ENCODE measurements at places on chromosomes 1 and 21.
A peak's percentile ranks its signal among the peaks of the same experiment; 100 is the strongest.

- no peak for DNase-seq
Observed at GRCh38 chr1:150829751-150830150, 21.7 kb upstream of the CTSK start.

- no peak for DNase-seq
Observed at GRCh38 chr1:1974834-1975233, 28.8 kb downstream of the CFAP74 start.

DNA sequence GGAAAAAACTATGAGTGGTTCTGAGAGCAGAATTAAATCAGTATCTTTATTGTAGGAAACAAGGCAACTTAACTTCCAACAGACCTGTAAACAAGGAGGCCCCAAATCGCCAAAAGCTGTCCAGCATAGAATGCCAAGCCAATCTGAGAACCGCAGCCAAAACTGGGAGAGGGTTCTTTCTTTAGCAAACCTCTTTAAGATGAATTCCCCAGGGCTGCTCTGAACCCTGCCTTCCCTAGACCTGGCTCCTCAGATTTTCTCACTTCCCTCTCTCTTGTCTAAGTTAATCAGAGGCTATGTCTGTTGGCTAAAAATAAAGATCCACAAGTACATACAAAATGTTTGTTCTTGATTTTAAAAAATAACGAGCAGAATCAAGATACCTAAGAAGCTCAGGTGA is 141.4 kb downstream of the SMYD3 start:
- DNase-seq: no peak

- DNase-seq: no peak
Observed at GRCh38 chr1:92461364-92462097, 25.2 kb downstream of the GFI1 start.

DNA sequence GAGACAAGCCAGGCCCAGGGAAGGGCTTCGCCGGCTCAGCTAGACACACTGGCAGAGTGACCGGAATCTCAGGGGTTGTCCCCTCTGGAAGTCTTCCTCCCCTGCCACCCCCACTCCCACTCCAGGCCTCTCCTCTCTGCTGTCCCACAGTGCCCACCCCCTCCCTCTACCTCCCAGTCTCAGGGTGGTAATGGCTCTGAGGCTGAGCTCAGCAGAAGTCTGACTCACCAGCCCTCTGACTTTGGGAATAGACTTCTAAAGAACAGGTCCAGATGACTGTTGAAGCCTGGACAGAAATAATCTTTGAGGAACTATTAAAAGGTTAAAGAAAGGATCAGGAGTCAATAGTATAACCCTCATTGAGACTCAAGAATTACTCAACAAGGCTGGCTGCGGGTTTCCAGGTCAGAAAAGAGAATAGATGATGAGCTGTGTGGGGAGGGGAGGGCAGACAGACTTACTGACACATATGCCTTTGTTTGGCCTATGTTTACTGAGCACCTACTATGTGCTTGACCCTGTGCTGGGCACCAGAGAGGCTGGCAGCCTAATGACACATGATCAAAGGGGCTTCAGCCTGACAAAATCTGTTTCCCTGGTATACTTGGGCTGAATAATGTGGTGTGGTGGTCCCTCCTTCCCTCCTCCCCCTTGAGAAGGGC is 8.2 kb downstream of the HCRTR1 start:
- DNase-seq: no peak

- no peak for DNase-seq
Observed at GRCh38 chr1:76826072-76826845, 41.0 kb upstream of the ST6GALNAC5 start.

DNA sequence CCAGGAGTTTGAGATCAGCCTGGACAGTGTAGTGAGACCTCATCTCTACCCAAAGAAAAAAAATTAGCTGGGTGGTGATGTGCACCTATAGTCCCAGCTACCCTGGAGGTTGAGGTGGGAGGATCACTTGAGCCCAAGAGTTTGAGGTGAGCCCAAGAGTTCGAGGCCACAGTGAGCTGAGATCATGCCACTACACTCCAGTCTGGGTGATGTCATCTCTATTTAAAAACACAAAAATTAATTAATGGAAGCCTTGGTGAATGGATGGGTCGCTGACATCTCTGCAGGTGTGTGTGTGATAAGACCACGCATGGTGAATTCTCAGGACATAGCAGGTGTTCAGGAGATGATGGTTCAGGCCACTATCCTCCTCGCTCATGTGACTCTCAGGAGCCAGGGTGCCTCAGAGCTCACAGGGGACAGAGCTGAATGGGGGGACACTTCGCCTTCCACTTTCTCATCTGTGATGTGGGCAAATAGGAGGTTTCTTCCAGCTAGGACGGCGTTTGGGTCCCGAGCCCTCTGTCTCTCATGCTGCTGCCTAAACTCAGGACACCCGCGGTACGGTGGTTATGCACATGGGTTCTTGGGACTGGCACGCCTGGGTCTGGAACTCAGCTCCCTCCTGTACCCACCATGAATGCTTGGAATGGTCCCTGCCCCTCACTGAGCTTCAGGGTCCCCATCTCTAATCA is 113.4 kb upstream of the ZBTB40 start:
- DNase-seq: no peak

GRCh38 chr1:221747839-221748238 is 6.0 kb upstream of the DUSP10 start:
- DNase-seq: no peak

- DNase-seq: no peak
Observed at GRCh38 chr1:232510367-232511110, 119.4 kb downstream of the SIPA1L2 start.

DNA sequence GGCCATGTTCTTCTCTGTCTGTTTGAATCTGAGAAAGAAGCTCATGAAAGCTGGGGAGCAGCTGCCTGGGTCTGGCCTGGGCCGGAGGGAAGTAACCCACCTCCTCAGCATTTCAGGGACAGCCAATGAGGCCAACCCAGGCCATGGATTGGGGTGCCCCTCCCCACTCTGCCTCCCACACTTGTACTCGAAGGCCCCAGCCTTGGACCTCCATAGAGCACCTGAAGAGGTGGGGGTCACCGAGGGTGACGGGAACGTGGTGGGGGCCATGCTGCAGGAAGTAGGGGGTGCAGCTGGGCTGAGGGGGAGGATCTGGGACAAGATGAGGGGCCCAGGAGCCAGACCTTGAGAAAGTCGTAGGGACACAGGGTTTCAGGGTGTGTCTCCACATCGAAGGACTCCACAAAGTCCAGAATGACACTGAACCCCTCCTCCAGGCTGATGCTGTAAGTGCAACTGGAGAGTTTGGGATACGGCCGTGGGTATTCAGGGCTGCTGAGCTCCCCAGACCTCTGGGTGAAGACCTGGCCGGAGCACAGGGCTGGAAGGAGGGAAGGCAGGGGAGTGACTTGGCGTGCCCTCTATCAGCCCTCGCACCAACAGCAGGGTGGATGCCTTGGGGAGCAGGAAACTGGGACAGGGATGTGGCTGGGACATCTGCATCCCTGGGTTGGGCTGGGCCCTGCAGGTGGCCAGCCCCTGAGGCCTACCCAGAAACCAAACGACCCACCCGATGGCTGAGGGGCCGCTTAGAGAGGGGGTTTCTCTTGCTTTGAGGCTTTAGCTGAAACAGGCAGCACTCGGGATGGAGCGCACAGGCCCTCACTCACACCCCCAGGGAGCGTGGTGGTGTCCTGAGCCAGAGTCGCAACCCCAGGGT is 3.8 kb downstream of the MASP2 start:
- DNase-seq: no peak

DNA sequence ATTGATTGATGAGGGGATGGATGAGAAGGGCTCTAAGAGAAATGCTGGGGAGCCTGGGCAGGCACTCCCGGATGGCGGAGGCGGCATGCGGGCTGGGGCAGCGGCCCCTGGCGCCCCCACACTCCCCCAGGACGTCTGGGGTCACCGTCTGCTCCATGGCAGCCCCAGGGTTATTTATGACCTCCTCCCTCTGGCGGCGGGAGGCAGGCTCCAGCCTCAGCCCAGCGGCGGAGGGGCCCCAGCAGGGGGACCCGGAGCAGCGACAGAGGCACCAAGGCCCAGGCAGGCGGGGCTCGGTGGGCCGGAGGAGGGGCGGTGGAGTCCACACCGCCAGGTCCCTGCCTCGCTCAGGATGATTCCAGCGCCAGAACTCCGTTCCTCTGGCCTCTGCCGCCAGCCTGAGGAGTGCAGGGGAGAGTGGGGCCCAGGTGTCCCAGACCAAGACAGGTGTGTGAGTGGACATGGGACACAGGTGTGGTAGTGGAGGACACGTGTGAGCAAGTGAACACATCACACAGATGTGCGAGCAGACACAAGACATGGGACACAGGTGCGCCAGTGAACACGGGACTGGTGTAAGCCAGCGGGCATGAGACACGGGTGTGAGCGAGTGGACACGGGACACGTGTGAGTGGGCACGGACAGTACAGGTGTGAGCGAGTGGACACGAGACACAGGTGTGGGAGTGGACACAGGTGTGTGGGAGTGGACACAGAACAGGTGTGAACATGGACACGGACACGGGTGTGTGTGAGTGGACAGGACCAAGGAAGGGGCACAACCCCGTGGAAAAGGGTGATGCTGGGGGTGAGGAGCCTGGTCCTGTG is 2.5 kb upstream of the SAMD11 start:
- peak; percentile 93 for DNase-seq

GRCh38 chr1:205189131-205189530 is 22.4 kb downstream of the DSTYK start:
- DNase-seq: no peak

GRCh38 chr1:196355206-196355786 is 252.9 kb downstream of the KCNT2 start:
- DNase-seq: peak; percentile 32
